HFFc6 (cell line): ENCODE measurements at places on chromosomes 3 and 15. TPM values are rescaled to one million over a fixed set of nuclear protein-coding genes. Genes with fewer than 3 reads are reported as not detected.

DNA sequence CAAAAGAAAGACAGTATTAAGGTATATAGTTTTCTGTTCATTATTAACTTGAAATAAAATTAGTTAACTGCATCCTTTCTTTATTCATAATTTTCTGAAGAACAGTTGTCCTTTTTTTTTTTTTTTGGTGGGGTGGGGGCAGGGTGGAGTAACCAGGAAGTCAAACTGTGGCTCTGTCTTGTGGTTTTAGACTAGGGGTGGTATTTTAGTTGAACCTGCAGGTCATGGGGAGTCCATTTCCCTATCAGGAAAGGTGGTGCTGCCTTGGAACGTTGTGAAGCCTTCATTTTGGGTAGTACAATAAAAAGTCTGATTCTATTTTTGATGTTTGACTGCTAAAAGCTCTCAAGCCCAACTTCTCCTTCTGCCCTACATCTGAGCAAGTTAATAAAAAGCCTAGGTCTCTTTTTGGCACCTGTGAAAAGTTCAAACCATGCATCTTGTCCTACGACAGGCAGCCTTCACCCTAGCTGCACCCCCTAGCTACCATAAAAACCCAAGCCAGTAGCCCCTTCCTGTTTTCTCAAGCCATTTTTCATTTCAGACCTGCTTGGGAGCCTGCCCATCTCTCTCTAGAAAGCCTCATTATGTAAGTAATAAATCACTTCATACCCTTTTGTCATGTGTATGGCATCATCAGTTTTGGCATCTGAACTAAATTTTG, 31.2 kb upstream of the RIOX2 start:
- no peak for DNase-seq

- DNase-seq = peak; percentile 58
Measured at GRCh38 chr3:33722626-33723370, 4.7 kb upstream of the CLASP2 start.

DNA sequence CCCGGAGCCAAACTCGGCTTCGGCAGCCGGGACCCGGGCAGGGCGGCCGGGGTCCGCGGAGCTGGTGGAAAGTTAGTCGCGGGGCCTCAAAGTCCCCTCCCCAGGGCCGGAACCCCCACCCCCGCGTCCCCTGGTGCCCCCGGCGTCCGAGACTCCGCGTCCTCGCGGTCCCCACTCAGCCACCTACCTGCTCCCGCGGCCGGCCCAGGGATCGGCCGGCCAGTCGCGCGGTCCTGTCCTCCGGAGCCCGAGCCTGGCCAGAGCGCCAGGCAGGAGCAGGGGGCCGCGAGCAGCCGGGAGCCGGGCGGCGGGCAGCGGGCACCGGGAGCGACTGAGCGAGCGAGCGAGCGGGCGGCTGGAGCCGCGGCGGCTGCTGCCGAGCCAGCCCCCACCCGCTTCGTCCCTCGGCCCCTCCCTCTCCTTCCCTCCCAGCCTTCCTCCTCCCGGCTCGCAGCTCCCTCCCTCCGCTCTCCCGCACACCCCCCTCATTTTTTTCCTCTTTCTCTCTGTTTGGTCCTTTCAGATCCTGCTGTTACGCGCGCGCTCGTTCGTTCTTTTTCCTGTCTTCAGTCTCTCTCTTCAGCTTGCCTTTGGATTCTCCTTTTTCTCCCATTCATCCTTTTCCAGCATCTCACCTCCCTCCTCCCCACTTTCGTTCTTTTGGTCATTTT, at the start of gene MEGF11:
Gene MEGF11, minus strand, starts transcription at position 333 of the 671 bp plus-strand sequence. CDS start 125,347 bp downstream, outside the sequence.
- no peak for DNase-seq

DNA sequence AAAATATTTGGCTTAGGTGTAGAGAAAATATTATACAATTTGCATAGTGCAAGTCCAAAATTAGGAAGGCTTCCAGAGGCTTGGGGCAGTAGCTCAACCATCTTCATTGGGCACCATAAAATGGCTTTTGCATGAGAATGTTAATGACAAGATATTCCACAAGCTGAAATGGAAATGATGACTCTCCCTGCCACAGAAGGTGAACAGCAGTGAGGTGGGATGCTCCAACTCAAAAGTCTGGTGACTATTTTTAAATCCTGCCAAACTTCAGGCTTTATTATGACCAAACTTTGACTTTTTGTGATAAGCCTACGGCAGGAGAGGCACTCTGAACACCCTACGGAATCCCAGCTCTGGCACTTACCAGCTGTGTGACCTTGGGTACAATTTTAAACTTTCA, 37.6 kb downstream of the ARHGEF3 start:
- no peak for DNase-seq

DNA sequence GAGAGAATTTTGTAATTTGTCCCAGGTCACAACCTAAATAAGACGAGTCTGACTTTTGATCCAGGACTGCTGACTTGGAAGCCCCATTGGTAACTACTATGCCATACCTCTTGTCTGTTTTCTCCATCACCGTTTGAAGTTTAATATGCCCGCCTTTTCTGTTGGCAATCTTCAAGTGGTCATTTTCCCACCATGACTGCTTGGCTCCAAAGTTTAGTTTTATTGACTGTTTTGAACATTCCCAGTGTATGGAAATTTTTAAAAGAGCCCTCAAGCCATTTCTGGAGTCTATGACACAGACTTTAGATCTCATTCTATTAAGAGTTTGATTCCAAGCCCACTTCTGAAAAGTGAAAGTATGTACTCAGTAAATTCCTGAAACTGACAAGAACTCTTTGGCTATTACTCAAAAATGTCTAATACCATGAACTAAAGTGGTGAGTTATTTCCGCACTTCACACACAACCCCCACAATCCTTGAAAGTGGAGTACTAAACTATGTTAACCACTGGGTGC, 136.7 kb upstream of the ADAMTS9 start:
- DNase-seq = no peak

DNA sequence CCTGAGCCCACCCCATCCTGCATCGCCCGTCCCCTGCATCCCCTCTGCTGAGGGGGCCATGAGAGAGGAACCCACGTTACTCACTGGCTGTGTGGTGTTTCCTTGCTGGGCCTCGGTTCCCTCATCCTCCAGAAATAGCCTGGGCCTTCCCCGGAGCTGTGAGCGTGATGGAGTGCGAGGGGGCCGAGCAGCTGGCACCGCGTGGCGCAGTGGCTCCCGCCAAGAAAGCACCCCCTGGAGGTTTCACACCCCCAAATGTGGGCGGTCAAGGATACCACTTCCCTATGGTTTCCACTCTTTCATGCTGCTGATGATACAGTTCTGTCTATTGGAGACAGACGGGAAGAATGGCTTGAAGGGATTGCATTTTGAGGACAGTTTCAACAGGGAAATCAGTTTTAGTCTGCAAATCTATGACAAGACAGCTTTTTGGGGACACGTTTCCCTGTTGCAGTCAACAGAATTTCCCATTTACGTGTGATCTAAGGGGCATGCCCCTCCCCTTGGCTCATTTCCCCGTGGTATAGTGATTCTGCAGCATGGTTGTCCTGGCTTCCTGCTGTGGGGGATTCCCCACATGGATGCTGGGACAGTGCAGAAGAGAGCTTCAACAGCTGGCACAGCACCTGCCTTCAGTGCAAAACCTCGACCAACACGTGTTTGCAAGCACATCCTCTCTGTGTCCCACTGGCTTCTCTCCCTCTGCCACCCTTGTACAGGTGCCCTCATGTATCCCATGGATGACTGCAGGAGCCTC, 377.5 kb downstream of the LRTM1 start:
- DNase-seq = no peak

DNA sequence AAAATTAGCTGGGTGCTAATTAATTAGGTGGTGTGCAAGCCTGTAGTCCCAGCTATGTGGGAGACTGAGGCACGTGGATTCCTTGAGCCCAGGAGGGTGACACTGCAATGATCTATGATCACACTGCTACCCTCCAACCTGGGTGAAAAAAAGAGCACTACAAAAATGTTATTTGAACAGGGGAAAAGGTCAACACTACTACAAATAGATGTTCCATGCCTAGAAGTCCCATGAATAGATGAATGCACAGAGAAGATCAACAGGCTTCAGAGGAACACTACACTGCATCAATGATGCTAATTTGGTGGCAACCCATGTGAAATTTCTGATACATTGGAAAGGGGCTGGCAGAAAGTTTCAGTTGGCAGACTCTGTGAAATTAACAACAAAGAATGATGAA, 105.4 kb upstream of the FHIT start:
- DNase-seq = no peak

GRCh38 chr3:136330900-136331299, 80.8 kb downstream of the PCCB start:
- DNase-seq = no peak

DNA sequence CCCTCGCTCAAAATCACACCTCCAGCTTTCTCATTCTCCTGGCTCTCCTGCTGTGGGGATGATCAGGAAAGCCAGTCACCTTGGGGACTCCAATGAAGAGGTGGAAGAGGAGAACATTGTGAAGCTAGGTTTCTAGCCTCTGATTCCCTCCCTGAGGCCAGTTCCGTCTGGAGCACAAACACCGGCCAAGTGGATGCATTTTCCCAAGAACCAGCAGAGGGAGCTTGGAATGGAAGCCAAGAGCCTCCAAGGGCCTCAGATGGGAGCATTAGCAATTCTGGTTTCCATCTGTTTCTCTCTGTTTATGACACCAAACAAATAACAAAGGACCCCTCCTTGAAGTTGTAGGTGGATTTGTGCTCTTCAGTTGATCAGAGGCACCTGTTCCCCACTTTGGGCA, 40.6 kb upstream of the NMNAT3 start:
- no peak for DNase-seq

GRCh38 chr3:58580826-58581327, 3.7 kb upstream of the FAM107A start:
- no peak for DNase-seq

GRCh38 chr3:39282057-39282456, 2.2 kb upstream of the CX3CR1 start:
- DNase-seq = no peak

DNA sequence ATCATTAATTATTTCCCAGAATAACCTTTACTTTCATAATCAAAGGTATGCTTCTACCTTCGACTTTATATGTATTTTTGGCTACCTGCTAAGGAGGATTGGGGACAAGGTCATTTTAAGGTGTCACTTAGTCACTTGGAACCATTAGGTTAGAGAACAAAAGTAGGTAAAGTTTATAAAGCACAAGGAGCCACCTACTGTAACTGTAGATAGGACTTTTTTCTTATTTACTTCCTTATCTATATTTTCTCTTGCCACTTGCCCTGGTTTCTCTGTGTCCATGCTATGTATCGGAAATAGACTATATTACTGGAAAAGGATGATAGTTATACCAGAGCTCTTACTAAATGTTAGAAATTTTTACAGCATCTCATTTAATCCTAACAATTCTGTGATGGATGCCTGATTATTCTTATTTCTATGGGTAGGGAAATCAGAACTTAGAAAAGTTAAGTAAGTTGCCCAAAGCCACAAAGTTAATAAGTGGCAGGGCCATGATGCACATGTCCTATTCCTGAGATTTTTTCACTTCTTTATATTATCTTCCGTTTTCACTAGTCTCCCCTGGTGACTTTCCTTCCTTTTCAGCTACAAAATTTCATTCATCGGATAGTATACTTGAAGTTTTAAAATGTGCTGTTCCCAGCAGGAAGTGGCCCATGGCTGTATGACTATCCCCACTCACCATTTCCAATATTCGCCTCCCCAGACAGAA, 132.5 kb downstream of the CMSS1 start:
- no peak for DNase-seq

- DNase-seq = no peak
Measured at GRCh38 chr3:52809149-52809548, 14.6 kb downstream of the ITIH3 start.

DNA sequence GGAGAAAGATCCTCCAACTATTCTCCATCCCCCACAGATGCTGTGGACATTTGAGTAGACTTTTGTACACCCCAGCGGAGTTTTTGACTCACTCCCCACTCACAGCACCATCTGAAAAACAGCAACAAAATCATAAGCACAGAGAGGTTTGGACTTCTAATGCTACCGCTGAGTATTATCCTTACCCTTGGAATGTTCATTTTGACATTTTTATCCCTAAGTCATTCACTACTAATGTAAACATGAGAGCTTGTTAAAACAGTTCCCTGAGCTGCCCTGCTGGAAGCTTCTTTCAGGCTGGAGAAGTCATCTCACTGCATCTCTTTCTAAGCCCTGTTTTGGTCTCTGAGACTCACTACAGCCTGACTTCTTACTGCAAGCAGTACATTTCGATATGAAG, 1045.9 kb downstream of the MCTP2 start:
- peak; percentile 96 for DNase-seq

DNA sequence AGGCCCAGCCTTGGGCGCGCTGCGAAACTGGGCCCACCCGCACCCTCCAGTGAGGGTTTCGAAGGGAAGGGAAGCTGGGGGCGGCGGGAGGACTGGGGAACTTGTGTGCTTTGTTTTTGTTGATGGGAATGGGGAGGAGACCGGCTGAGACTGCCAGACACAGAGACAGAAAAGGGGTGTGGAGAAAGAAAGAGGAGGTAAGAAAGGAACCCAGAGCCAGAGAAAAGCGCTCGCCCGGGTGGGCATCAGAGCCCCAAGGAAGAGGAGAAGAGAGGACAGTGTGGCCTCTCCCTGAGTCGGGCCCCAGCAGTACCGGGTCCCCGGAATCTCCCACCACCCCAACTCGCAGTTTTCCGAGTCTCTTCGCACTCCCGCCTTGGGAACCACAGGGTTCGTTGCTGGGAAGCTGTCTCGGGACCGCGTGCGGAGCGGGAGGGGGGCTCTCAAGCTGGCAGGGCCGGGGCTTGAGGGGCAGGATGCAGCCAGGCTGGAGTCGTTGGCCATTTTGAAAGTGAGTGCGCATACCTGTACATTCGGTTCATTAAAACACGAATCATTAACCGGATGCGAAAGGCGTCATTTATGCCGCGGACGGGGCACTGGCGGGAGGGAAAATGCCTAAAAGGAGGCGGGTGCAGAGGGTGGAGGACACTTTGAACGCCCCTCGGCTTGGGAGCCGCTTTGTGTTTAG, 3.1 kb downstream of the SKOR1 start:
- no peak for DNase-seq

DNA sequence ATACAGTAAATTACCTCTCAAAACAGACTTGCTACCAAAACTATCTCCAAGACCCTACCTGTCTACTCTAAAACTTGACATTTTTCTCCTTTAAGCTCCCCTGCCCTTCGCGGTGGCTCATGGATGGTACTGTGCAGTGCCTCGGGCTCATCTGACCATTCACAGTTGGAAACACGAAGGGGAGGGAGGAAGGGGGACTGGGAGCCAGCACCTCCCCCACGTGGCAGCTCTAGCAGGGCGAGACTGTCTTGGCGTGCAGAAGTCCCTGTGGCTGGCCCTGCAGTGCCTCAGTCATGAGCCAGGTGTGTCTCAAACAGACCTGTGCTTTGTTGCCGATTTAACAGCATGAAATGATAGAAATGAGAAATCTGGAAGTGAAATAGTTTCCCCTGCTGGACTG, 372.0 kb downstream of the GABRG3 start:
- no peak for DNase-seq

- DNase-seq = no peak
Measured at GRCh38 chr15:100790786-100791265, 88.8 kb upstream of the ALDH1A3 start.

DNA sequence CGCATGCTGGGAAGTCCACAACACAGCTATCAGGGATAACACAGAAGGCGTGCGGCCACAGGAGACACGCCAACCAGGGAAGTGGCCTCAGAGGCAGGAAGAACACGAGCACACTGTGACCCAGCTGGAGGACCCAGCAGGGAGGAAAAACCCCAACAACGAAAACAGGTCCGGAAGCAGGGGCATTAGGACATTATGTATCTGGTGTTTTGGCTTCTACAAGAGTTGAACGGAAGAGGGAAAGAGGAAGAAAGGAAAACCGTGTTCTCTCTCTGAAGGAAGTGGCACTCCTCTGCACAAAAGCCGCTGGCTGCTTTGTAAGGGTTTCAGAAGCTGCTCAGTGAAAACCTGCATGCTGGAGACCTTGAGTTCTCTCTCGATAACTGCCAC, 61.8 kb downstream of the HACD2 start:
- DNase-seq = no peak

The SLCO2A1 gene
- total RNA-seq = 0.18 TPM in 1 of 2 replicates, not detected in the other
